Activated CD8-positive, alpha-beta T cell treated with anti-CD3 and anti-CD28 coated beads, Interleukin-2, amount 10 ng/mL, durations not matched to agents 7 days and 5 days (primary cell): ENCODE measurements at places on chromosomes 16 and 17. TPM values are rescaled to one million over a fixed set of nuclear protein-coding genes. Genes with fewer than 3 reads are reported as not detected.
A peak's percentile ranks its signal among the peaks of the same experiment; 100 is the strongest.

DNA sequence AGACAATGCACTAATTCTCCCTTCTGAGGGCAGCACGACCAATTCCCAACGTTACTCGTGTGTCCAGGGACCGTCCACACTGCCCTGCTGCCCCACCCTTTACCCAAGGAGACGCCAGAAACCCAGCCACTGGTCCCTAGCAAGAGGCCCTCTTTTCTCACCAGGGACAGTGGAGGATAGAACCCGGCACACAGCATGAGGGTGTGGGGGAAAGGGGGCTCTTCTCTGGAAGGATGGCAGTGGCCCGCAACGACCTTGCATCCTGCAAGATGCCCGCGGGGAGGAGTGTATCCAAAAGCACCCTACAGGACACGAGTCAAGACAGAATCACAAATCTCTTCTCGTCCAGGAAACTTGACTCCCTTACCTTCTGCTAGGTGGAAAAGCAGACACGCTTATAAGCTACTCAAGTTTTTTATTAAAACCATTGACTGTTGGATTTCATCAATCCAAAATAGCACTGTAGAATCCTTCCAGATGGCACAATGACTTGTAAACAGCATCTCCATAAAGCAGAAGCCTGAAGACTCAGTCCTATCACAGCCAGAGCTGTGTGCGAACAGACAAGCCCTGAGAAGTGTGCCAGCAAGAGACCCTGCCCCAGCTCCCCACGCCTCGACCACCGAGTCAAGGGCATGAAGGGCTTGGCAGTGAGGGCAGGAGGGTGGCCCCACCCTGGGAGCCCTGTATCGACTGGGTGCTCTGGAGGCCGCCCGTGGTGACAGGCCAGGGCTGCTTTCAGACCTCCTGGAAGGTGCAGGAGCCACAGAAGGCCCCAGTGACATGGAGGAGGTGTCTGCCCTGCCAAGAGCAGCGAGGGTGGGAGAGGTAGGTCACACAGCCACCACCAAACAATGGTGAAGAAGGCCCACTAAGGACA is 103.8 kb downstream of the ANKRD11 start:
- DNase-seq, result no peak
- H3K4me3 ChIP-seq, result no peak overlapping the region
- peaks cover 70% of the 10 kb centered on the region for H3K4me1 ChIP-seq
- no peaks in the 10 kb centered on the region for H3K27me3 ChIP-seq
- H3K27ac ChIP-seq, result no peak overlapping the region

GRCh38 chr17:63842173-63842539 is 329 bp downstream of the SMARCD2 start:
- peak overlapping the region; percentile 97 for H3K4me3 ChIP-seq
- DNase-seq, result no peak
- peak overlapping the region; percentile 94 for H3K27ac ChIP-seq

The SULT1A2 gene
- 0.42 TPM for total RNA-seq

- no peaks in the 10 kb centered on the region for H3K36me3 ChIP-seq
- no peak overlapping the region for H3K27ac ChIP-seq
- DNase-seq, result no peak
These were observed 19.5 kb upstream of the SCNN1B start for GRCh38 chr16:23282568-23282967.

The MEIOB gene
- not detected for total RNA-seq

The CDC42EP4 gene
- total RNA-seq, result 1.1 TPM

DNA sequence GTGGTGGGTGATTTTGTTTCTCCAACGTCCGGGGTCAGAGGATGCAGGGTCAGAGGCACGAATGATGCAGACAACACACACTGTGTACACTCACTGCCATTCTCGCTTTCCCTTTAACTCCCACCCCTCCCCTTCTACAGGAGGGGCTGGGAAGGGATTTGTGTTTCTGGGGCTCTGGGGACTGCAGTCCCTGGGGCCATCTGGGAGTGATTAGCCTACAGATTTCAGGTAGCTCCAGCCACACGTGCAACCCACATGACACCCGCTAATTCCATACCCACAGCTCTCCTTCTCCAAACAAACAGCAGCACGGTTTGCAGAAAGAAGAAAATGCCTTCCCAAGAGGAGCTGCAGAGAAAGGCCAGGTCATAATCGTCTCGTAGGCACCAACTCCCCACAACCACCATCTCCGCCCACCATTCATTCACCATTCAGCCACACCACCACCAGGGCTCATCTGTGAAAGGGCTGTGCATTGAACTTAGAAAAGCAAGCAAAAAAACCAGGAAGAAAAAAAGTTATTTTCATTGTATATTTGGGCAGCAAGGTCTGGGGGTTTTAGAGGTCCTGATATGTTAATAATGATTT is 9.4 kb upstream of the SOX9 start:
- H3K27me3 ChIP-seq, result peaks cover 10% of the 10 kb centered on the region
- no peaks in the 10 kb centered on the region for H3K36me3 ChIP-seq
- no peak overlapping the region for H3K27ac ChIP-seq

- peaks cover 11% of the 10 kb centered on the region for H3K4me1 ChIP-seq
- no peaks in the 10 kb centered on the region for H3K36me3 ChIP-seq
- no peak for DNase-seq
- H3K4me3 ChIP-seq, result no peak overlapping the region
These were observed 23.6 kb upstream of the GPRC5C start for GRCh38 chr17:74408262-74408661.

DNA sequence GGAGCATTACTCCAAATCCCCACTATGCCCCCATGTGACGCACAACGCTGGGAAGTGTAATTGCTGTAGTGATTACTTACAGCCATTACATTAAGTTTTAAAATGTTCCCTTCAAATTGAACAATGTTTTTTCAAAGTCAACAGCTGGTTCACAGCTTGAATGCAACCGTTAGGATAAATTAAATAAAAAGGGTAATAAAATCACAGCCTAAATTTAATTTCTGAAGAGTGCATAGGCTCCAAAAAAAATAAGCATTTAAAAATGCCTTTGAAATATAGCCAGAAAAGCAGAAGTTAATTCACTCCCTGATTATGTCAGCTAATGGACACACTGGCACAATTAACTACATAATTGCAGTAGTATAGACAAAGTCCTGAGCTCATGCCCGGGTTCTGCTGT is 50.5 kb upstream of the KDM8 start:
- H3K36me3 ChIP-seq, result no peaks in the 10 kb centered on the region
- peaks cover 17% of the 10 kb centered on the region for H3K4me1 ChIP-seq
- H3K27me3 ChIP-seq, result no peaks in the 10 kb centered on the region
- DNase-seq, result no peak

DNA sequence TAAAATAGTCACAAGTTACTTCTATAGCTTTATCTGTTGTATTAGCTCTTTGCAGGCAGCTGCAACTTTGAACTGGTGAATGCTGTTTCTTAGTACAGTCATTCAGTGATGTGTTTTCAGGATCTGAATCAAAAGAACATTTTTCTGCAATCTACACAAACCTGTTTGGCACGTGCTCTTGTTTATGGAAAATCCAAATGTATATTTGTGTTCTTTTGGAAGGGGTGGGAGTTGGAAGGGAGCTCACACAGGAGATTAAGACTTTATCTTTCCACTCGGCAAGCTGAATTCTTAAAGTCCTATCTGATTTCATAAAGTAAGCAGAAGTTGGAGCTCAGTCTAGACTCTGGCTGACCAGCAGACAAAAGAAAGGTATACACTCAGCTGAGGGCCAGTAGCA is 300.2 kb downstream of the MAP2K6 start:
- no peak for DNase-seq
- H3K27me3 ChIP-seq, result no peaks in the 10 kb centered on the region
- H3K4me3 ChIP-seq, result no peak overlapping the region

The KRTAP9-8 gene
- not detected for total RNA-seq

The ACAP1 gene
- total RNA-seq, result 573 TPM

DNA sequence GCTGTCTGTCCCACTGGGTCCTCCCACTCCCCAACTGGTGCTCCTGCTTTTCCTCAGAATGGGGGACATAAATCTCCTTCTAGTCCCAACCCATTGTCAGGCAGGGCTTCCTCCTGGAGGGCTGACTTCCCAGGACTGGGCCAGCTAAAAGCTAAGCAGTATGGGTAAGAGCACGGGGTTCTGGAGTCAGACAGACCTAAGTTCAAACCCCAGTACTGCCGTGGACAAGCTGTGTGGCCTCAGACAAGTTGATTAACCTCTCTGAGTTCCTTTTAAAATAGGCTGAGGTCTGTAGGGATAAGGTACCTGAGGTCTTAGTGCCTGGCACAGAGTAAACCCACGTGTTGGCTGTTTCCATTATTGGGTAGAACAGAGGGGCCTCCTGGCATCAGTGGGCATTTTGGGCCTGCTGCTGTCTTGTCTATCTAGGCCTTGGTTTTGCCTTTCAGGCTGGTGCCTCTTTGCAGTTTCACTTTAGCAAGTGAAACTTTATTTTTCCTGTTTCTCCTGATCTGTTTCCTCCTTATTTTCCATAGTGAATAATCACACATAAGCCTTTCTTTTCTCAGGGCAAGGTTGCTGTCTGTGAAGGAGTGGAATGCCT is 114.6 kb downstream of the PRKCB start:
- H3K36me3 ChIP-seq, result peaks cover 16% of the 10 kb centered on the region
- DNase-seq, result no peak
- peaks cover 71% of the 10 kb centered on the region for H3K4me1 ChIP-seq
- H3K27ac ChIP-seq, result peak overlapping the region; percentile 97

The COL1A1 gene
- 0.26 TPM for total RNA-seq

DNA sequence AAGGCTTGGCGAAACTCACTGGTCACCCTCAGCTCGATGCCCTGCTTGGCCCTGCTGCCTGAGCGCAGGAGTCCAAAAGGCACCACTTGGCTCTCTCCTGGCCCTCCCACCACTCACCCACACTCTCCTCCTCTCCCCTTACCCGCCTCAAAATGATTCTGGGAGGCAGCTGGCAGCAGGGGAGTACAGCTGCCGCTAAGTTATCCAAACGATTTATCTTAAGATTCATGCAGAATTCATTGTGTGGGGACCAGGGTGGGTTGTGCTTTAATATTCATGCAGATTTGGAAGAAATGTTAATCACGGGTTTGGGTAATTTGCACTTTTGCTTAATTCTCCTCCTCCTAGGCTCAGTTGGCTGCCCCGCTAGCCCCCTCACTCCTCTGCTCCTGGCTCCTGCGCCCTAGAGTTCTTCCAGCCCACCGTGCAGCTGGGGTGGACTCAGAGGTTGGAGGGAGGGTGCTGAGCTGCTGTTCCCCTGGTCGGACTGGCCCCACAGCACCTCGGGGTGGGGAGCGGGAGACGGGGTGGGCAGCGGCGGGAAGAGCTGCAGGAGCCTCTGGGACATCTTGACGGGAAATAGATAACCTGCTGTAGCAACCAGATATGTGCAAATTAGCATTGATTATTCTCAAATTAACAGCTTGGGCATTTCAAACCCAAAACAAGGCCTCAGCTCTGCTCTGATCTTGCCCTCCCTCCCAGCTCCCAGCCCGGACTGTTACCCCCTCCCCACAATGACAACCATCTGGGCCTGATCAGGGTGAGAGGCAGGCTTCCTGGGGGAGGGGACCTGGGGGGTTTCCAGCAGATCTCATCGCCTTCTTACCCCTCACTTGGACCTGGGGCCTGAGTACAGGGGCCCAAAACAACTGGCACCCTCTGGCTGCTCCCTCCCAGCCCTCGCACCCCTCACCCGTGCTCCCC is 122.6 kb upstream of the RPL38 start:
- no peak overlapping the region for H3K27ac ChIP-seq
- H3K4me3 ChIP-seq, result no peak overlapping the region
- DNase-seq, result no peak
- H3K4me1 ChIP-seq, result no peaks in the 10 kb centered on the region
- H3K27me3 ChIP-seq, result peaks cover 5% of the 10 kb centered on the region
- H3K36me3 ChIP-seq, result no peaks in the 10 kb centered on the region

- no peak for DNase-seq
- no peak overlapping the region for H3K27ac ChIP-seq
- H3K4me3 ChIP-seq, result peak overlapping the region; percentile 73
- no peaks in the 10 kb centered on the region for H3K36me3 ChIP-seq
- H3K4me1 ChIP-seq, result peaks cover 18% of the 10 kb centered on the region
- H3K27me3 ChIP-seq, result peaks cover 81% of the 10 kb centered on the region
These were observed 1.3 kb downstream of the HOXB9 start for GRCh38 chr17:48624544-48625494.

DNA sequence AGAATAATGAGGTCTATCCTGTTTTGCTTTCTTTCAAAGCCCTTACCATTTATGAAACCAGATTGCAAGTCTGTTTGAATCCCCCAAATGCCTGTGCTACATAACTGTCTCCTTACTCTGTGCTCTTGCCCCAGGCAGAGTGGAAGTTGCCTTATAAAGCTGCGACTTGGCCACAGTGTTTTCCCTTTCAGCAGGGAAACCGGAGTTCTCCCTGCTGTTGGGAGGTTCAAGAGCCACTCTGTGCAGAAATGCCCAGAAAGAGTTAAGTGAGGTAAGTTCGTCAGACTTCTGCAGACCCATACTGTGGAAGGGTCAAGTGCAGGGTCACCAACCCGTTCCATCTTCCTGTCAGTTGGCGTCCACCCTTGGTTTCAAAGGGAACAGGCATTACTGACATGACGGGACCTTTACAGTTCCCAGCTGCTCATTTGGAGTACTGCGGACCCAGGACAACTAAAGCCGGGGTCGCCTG is 508.9 kb downstream of the WWOX start:
- no peak overlapping the region for H3K27ac ChIP-seq
- no peaks in the 10 kb centered on the region for H3K27me3 ChIP-seq

DNA sequence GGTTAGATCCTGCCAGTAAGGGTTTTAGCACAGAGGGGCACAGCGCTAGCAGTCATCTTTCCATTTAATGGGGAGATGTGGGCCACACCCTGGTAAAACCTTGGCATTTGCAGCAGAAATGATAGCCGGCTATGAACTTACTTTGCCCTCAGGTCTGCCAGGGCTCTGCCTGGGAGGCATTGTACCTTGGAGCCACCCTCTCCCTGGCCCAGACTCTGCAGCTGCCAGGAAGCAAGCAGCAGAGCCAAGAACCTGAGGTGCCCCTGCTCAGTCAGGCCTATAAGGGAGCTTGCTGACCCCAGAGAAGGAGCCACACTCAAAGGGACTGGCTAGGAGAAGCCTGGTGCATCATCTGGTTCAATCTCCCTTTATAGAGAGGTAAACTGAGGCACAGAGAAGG is 23.7 kb upstream of the PHF12 start:
- no peaks in the 10 kb centered on the region for H3K36me3 ChIP-seq
- DNase-seq, result no peak
- no peak overlapping the region for H3K27ac ChIP-seq
- peaks cover 6% of the 10 kb centered on the region for H3K27me3 ChIP-seq
- H3K4me3 ChIP-seq, result no peak overlapping the region

The SALL1 gene
- total RNA-seq, result not detected

- H3K4me3 ChIP-seq, result no peak overlapping the region
- H3K27ac ChIP-seq, result no peak overlapping the region
- H3K27me3 ChIP-seq, result no peaks in the 10 kb centered on the region
These were observed 3.9 kb upstream of the NFAT5 start for GRCh38 chr16:69561901-69562300.

The SYT17 gene
- total RNA-seq, result not detected

DNA sequence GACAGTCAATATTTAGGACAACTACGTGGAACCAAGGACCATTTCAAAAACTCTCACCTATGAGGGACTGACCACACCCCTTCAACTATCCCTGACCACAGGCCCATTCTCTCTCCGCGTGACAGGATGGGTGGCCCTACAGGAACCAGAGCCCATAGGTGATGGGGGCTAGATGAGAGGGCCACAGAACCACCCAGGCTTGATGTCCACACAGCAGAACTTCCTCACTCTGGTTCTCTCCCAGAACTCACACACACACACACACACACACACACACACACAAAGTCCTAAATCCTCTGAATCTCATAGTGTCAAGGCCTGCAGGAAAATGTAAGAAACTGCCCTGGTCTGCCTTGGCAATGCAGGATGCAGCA is 1.5 kb downstream of the ZNF319 start:
- peak overlapping the region; percentile 85 for H3K27ac ChIP-seq
